ENCODE measurements at places on chromosomes 4 and X.

GRCh38 chr4:109590905-109591304, 30.9 kb downstream of the MCUB start:
- DNase-seq: no peak

GRCh38 chrX:99371976-99372595, 1038.0 kb downstream of the PCDH19 start:
- no peak for DNase-seq

GRCh38 chr4:13851085-13851940, 223.8 kb upstream of the BOD1L1 start:
- no peak for DNase-seq

- no peak for DNase-seq
Measured at GRCh38 chr4:1416948-1417260, 10.7 kb upstream of the NKX1-1 start.

GRCh38 chrX:151359931-151360871, 36.8 kb upstream of the VMA21 start:
- DNase-seq: peak; percentile 13

- peak; percentile 42 for DNase-seq
Measured at GRCh38 chrX:154436983-154437752, at the start of gene GDI1. Gene GDI1 (plus strand): TSS chrX:154437154. CDS start chrX:154437255, 101 bp downstream.

DNA sequence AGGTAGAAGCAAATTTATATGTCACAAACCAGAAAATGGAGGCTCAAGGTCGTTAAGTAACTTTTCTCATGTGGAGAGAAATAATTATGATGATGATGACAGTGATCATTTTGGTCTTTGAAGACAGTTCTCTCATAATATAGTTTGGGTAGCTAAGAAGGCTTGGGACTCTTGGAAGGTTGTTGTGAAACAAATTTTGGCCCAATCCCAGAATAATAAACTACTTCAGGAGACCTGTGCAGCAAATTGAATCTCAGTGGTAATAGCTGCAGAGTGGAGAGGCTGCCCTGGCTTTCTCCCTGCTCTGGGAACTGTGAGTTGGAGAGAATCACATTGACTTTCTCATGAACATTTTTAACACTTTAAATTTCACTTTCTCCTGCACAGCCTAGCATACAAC, 217.2 kb upstream of the BOD1L1 start:
- no peak for DNase-seq

DNA sequence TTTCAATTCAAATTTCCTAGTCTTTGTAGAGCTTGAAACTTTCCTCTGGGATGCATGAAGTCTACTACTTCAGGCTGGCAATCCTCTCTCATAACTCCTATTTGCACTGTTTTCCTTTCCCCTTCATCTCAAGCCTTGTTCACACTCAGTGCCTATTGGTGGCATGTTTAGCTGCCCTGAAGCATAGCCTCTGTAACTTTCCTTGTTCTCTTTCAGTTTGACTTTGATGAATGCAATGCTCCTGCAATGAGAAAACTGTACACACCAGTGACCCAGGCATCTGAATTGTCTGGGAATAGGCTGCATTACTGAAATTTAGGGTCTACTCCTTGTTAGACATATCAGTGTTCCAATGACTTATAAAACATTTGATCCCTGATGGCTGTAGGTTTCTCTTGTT, 81.7 kb downstream of the ANK2 start:
- DNase-seq: no peak

DNA sequence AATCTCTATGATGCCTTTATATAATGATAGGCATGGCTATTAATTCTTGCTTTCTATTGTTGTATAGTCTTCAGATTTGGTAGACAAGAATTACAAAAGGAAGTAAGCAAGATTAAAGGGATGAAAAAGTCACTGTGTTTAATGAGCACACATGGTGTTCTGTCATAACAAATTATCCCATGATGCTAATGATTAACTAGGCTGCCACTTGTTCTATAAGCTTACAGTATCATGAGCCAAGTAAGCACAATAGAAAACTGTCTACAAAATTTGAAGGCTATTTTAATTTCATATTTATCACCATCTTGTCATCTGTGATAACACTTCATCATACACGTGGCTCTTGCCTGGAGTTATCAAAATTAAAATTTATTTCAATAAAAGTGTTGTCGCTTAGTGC, 466.7 kb downstream of the GASK1B start:
- DNase-seq: no peak

GRCh38 chrX:12985331-12985730, 10.4 kb downstream of the TMSB4X start:
- DNase-seq: no peak

- no peak for DNase-seq
Measured at GRCh38 chr4:155407480-155407879, 30.7 kb upstream of the MAP9 start.

- no peak for DNase-seq
Measured at GRCh38 chr4:158190718-158191117, 17.9 kb upstream of the GASK1B start.

GRCh38 chr4:88242144-88242543, 42.2 kb downstream of the PPM1K start:
- no peak for DNase-seq

- DNase-seq: no peak
Measured at GRCh38 chr4:127997534-127998388, 32.6 kb downstream of the ABHD18 start.

GRCh38 chrX:119240356-119240755, 4.3 kb downstream of the PGRMC1 start:
- DNase-seq: no peak

GRCh38 chrX:13432414-13433297, 112.8 kb upstream of the ATXN3L start:
- DNase-seq: no peak

- peak; percentile 81 for DNase-seq
Measured at GRCh38 chrX:71365875-71366673, at the start of gene TAF1. Gene TAF1 (plus strand): TSS chrX:71366357. CDS start chrX:71366375, 18 bp downstream.

DNA sequence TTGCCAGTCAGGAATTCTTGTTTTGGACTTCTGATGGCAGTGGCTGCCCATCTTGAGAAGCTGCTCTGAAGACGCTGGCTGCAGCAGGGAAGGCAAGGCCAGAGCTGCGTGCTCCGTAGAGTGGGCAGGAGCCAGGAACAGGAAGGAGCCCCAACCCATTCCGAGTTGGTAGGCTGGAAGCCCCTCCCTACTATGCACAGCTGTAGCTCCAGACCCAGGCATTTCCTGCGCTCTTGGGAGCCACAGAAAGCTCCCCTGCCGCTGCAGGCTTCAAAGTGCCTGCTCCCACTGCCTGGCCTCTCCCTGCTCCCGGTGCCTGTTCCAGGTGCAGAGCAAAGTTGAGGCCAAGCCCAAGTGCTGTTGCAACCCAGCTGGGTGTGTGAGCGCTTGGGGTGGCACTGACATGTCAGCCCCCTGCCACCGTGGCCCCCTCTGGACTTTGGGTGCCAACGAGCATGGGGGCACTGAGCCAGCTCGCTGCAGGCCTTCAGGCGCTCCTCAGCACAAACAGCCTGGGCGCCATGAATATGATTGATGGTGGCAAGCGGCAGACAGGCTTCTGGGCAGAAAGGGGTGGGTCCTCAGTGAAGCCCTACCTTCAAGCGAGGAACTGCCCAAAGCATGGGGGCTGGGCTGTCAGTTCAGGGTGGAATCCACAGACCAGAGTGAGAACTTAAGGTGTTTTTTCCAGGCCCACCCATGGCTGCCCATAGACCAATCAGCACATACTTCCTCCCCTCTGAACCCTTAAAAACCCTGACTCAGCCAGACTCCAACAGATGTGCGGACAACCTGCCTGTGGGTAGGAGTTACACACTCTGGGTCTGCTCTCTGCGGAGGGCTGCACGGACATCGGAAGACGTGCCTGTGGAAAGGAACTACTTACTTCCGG, 677.2 kb upstream of the INTU start:
- DNase-seq: no peak
